ENCODE measurements at places on chromosomes 1 and 21.

DNA sequence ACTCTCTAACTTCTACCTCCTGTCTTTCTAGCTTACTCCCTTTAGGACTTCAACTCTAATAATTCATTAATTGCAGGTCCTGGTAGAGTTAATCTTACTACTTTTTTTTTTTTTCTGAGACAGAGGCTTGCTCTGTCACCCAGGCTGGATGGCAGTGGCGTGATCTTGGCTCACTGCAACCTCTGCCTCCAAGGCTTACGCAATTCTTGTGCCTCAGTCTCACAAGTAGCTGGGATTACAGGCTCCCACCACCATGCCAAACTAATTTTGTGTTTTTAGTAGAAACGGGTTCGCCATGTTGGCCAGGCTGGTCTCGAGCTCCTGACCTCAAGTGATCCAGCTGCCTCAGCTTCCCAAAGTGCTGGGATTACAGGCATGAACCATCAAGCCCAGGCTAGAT is 15.7 kb downstream of the BTBD8 start:
- DNase-seq, result no peak

GRCh38 chr1:199706826-199707606 is 320.5 kb upstream of the NR5A2 start:
- DNase-seq, result no peak

GRCh38 chr1:90100566-90100965 is 105.7 kb downstream of the ZNF326 start:
- no peak for DNase-seq

GRCh38 chr1:89310505-89310904 is 37.8 kb upstream of the GBP5 start:
- DNase-seq, result no peak

DNA sequence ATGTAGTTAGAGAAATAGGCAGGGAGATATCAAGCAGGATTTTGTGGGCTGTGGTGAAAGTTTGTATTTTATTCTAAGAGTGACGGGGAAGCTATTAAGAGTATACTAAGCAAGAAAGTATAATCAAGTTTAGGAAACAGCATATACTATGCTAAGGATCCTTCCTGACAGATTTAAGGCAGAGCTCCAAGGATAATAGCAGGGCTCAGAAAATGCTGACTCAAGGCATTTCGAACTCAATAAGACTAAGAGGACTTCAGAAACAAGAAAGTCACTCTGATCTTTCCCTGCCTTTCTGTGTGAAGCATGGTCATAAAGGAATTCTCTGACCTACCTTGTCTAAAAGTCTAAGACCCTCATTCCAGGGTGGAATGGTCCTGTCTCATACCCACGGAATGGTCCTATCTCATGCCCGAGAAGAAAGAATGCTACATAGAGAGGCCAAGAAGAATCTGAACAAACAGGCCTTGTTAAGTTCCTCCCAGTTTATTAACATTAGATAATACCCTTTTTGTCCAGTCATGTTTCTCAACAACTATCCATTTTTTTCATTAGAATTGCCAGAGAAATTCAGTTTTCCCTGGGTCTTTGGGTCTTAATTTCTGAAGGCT is 59.1 kb downstream of the HFM1 start:
- DNase-seq, result no peak

- DNase-seq, result peak; percentile 33
Measured at GRCh38 chr1:78095593-78095992, 49.8 kb downstream of the GIPC2 start.

Data from epithelial cell of prostate (primary cell).